Hematopoietic multipotent progenitor cell (in vitro differentiated cells): ENCODE measurements at places on chromosomes 2 and 18. TPM values are rescaled to one million over a fixed set of nuclear protein-coding genes. Genes with fewer than 3 reads are reported as not detected.

SPP2 gene
- total RNA-seq, result not detected

DNA sequence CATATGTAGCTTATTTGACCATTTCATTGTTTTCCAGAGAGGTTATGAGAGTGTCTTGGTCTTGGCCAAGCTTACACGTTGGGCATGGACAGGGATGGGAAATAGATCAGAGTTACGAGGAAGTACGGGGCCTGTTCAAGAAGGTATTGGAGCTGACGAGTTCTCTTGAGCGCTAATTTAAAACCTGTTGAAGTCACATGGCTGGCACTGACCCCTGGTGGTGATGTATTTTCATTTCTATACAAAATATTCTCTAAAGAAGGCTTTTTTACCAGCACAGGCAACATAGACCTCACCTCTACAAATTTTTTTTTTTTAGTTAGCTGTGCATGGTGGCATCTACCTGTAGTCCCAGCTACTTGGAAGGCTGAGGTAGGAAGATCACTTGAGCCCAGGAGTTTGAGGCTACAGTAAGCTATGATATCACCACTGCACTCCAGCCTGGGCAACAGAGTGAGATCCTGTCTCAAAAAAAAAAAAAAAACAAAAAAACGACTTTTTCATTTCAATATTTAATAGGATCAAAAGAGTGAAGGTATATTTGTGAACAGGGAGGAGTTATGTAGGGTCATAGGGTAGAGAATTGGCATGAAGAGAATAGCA is 19.6 kb downstream of the UGP2 start:
- DNase-seq, result peak; percentile 90

DNA sequence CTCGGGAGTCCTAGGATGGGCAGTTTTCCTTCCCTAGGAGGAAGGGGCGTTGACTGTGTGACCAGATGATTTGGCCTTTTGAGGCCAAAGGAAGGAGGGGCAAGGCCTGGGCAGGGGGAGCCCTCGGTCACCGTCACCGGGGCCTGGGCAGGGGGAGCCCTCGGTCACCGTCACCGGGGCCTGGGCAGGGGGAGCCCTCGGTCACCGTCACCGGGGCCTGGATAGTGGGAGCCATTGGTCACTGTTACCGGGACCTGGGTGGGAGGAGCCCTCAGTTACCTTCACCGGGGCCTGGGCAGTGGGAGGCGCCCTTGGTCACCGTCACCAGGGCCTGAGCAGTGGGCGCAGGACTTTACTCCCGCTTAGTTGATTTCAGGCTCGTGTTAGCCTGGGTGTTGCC is 17.3 kb downstream of the D2HGDH start:
- no peak for DNase-seq

TMEM169 gene
- total RNA-seq, result under 0.01 TPM

FEV gene
- not detected for total RNA-seq

DNA sequence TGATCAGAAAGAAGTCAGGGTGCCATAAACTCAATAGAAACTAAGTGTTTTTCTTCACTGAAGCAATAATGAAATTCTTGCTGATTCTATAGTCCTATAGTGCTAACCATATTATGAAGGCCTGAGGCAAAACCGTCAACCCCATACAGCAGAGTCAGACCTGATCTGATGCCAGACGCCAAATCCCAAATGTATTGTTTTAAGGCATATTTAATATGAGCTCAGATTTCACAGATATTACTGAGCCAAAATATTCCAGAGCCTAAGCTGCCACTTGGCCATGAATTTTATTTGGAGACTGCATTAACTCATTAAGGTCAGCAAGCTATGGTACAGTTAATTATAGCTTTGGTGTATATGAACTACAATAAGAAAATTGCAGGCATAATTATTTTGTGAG is 53.4 kb downstream of the SCN1A start:
- no peak for DNase-seq
